Posterior vena cava (tissue), 2 donors: ENCODE measurements at places on chromosomes 2 and 18. TPM values are rescaled to one million over a fixed set of nuclear protein-coding genes. Genes with fewer than 3 reads are reported as not detected.

C2orf80 gene
- not detected for total RNA-seq

CHRNG gene
- total RNA-seq = not detected

IL1R2 gene
- total RNA-seq = 16.3 TPM

NEU2 gene
- not detected for total RNA-seq

SP100 gene
- total RNA-seq = 90.7 TPM

FHOD3 gene
- total RNA-seq = 26.0 TPM

DPP4 gene
- total RNA-seq = 2.4 TPM

RUFY4 gene
- 0.14 TPM for total RNA-seq

FSIP2 gene
- 0.81 TPM for total RNA-seq

DRC1 gene
- not detected for total RNA-seq

EMILIN1 gene
- total RNA-seq = 323 TPM

SAG gene
- not detected for total RNA-seq

DNA sequence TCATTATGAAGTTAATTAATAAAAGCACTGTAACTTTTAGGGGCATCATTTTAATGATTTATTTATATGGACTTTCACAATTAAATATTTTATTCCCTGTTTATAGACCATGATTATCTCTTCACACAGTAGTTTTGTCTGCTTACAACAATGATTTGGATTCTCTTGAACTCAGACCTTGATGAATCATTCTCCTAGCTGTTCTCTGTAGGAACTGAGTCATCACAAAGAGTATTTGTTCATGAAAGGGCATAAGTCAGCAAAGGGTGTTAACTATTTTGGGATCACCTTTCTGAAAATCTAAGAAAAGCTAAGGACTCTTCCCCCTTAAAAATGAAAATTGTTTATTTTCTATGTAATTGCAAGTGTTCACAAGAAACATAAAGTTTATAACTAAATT is 461.1 kb upstream of the UBE2E3 start:
- no peak for DNase-seq

DNA sequence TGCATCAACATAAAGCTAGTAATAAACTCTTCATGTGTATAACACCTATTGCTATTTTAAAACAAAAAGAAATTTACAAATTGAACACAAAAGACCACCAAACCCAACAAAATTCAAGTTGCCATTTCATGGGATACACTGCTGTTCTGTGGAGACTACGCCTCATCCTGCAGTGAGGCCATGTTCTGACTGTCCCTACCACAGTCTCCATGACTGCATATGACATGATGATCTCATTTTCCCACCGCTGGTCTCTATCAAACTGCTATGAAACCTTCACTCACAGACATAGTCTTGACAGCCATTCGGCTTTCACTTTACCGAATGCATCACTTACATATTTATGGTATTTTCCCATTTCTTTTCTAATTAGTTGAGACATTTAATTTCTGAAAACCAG is 21.2 kb upstream of the VWA3B start:
- no peak for DNase-seq

GRCh38 chr2:34345030-34345429 is 745.9 kb upstream of the FAM98A start:
- DNase-seq = no peak

DNA sequence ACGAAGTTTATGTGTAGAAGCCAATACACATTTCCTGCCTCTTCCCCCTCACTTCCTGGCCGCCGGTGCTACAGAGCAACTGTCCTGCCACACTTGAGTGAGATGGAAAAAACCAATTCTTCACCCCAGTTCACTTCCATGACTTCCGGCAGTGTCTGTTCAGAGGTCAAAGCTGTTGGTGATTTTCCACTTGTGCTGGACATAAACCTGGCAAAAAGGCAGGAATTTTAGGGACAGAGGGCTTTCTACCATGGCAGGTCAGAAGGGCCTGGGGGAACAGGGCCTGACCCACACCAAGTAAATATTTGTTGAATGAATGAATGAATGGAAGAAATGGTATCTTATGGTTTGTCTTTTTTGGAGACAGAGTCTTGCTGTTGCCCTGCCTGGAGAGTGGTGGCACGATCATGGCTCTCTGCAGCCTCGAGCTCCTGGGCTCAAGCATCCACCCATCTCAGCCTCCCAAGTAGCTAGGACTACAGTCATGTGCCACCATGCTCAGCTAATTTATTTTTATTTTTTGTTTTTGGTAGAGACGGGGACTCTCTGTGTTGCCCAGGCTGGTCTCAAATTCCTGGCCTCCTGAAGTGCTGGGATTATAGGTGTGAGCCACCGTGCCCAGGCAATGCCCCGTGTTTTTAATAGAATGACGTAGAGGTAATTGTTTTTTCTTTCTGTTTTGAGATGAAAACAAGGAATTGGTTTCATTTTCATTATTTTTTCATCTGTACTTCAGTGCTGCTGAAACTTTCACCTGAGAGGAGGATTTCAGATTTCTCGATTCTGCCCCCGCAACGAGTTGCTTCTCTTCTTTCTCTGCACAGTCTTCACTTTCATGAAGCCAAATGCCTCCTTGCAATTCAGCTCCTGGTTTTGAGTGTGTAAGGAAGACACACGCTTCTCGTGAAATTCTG is 48.0 kb upstream of the LPIN2 start:
- no peak for DNase-seq

GRCh38 chr2:147096671-147097070 is 748.2 kb upstream of the ACVR2A start:
- no peak for DNase-seq

GRCh38 chr18:46069524-46069923 is 2.5 kb downstream of the PSTPIP2 start:
- DNase-seq = no peak

DNA sequence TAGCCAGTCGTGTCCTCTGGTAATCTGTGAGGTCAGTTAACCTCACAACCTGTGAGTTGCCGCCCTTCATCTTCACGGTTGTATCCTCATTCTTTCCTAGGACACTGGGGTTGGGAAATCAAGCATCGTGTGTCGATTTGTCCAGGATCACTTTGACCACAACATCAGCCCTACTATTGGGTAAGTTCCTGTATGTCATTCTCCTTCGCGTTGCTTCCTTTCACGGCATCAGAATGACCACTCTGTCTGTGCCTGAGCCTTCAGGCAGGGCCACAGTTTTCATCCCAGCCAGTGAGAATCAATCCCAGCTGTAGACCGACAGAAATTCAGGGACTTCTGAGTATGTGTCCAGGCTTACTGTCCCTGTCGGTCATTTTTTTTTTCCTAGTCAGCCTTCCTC is 67.1 kb downstream of the RAB31 start:
- no peak for DNase-seq

- no peak for DNase-seq
Observed at GRCh38 chr2:2275451-2275850, 55.6 kb downstream of the MYT1L start.

DNA sequence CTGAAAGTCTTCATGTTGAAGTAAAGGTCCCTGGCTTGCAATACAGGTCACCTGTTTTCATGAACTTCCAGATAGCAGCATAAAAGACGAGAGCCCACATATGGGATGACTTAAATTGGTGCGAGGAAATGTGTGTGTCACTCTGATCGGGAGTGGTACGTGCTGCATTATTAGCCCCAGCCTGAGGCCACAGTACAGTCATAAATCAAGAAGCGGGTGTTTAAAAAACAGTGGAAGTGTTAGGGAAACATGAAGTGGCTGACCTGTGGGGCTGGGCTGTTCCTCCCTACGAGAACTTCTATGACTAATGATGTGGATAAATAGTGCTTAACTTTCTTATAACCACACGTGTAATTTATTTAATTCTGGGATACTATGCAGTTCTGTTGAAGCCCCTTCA is 24.4 kb downstream of the RDH14 start:
- DNase-seq = no peak

DNA sequence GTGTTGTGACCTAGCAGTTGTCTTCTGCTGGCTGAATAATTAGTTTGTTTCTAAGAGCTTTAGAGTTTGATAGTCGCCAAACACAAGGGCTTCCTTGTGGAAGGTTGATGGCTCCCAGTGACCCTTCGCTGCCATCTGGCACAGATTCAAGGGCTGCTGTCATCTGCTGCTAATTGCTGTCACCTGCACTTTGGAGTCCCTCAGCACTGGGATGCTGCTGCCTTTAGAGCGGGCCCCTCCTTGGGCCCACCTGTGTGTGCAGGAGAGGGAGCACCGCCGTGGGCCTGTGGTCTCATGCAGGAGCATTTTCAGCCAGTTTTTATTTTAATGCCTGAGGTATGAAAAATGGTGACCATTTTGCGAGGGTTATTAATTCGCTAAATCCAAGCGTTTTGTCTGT is 154.0 kb upstream of the NFATC1 start:
- DNase-seq = no peak

DNA sequence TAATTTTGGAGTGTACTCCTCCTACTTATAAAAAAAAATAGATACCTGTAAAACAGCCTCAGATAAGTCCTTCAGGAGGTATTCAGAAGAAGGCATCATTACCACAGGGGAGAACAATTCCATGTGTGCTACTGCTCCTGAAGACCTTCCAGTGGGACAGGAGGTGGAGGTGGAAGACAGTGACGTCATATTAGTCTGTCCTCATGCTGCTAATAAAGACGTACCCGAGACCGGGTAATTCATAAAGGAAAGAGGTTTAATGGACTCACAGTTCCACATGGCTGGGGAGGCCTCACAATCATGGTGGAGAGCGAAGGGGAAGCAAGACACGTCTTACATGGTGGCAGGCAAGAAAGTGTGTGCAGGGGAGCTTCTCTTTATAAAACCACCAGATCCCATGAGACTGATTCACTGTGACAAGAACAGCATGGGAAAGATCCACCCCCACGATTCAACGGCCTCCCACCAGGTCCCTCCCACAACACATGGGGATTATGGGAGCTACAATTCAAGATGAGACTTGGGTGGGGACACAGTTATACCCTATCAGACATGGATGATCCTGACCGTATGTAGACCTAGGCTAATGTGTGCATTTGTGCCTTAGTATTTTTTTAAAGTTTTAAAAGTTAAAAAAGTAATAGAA is 98.4 kb downstream of the NDUFA10 start:
- no peak for DNase-seq

DNA sequence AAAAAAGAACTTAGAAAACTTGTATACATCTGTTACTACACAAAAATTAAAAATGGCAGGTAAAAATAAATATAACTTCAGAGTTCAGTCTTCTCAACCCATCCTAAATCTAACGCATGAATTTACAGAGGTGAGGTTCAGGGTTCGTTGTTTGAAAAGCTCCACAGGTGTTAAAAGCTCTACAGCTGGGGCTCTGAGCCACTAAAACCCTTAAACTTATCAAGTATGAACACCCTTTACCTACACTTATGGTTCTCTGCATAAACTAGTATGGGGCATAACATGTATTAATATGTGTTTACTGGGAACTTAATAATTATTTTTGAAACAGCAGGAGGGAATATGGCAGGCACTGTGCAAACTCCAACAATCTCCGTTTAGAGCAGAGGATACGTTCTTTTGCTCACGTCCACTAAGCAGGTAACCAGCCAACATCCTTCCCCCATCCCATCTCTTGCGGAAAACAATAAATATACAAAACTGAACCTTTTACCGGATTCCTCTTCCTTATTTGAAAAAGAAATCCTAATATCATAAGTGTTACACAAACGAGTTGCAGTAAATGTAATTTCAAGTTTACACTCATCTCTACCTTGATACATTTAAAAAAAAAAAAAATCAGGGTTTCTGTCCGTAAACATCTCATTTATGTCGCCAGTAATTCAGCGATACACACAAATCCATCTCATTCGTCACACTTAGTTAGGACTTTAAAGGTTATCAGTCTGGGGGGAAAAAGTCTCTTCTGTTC is 1.3 kb downstream of the PIAS2 start:
- no peak for DNase-seq

DNA sequence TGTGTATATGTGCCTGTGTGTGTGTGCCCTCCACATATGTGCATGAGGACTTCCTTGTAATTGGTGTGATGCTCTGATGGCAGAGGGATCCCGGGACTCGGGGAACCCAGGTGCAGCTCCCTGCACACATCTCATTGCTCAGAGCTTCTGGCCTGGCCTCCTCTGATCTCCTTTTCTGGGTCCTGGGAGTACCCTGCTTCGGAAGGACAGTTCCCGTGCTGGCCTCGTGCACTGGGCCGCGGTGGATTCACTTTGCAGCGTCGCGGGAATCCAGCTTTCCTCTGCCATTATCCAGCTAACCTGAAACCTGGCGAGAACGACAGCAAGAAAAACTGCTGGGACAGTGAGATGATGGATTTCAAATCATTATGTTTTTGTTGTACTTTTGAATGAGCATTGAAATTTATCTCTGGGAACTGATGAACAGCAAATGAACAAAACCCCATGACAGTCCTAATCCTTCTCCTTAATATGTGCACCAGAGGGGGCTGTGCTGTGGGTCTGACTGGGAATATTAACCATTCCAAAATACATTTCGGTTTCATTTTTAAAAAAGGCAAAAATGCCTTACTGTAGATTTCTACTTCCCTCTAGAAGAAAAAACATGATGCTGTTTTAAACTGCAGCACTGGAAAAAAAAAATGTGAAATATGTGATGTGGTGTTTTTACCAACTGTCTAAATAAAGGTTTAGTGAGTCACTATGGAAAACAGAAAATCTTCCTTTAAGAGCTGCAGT is 78.2 kb downstream of the PTGR3 start:
- DNase-seq = peak; percentile 44

DNA sequence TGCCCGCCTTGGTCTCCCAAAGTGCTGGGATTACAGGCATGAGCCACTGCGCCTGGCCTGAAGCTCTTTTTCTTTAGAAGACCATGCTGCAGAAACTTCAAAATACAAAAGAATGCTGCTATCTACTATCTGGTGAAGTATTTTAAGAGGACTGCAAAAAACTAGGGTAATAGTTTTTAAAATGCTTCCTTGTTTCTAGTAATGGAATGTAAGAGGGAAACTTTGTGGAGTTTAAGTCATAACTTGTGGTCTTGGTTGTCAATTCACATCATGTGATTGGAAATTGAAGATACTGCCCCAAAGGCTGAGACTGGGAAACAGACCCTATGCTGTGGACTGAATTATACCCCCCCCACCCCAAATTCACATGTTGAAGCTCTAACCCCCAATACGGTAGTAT is 68.3 kb downstream of the B3GNT2 start:
- DNase-seq = no peak

DNA sequence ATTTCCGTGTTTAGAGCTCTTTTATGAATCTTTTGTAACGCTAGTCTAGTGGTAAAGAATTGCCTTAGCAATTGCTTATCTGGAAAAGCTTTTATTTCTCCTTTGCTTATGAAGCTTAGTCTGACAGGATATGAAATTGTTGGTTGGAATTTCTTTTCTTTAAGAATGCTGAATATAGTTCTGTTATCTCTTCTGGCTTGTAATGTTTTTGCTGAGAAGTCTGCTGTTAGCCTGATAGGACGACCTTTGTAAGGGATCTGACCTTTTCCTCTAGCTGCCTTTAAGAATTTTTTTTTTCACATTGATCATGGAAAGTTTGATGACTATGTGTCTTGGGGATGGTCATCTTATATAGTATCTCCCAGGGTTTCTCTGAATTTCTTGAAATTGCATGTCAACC is 101.1 kb downstream of the TRABD2A start:
- DNase-seq = no peak

DNA sequence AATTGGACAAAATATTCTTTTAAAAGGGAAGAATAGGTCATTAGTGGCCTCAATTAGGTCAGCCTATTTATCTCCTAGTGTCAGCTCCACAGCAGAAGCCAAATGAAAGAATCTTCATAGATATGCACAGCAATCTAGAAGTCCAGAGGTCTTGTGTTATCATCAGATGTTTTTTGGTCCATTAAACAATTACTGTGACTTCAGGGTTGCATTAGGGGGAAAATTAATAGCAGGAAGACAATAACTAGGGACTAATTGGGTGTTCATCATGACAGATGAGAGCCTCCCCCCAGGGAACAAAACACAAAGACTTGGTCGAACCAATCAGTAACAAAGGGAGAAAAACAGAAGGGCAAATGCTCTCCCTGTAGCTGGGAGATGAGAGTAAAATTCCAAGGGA is 264.7 kb downstream of the PTH2R start:
- DNase-seq = no peak
